ENCODE measurements at places on chromosomes 5 and 9.

DNA sequence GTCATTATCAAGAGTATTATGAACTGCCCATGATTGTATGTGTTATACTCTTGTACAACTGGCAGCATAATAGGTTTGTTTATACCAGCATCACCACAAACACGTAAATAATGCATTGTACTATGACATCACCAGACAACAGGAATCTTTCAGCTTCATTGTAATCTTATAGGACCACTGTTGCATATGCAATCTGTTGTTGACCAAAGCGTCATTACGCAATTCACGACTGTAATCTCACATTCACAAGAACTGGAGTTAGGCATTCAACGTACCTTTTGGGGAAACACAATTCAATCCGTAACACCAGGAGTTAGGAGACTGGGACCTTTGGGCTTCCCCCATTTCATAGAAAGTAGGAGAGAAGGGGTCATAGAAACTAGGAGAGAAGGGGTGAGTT lies 20.4 kb upstream of the ARSI start:
- no peak for DNase-seq

GRCh38 chr5:104299998-104300706 lies 737.6 kb upstream of the NUDT12 start:
- DNase-seq: no peak

DNA sequence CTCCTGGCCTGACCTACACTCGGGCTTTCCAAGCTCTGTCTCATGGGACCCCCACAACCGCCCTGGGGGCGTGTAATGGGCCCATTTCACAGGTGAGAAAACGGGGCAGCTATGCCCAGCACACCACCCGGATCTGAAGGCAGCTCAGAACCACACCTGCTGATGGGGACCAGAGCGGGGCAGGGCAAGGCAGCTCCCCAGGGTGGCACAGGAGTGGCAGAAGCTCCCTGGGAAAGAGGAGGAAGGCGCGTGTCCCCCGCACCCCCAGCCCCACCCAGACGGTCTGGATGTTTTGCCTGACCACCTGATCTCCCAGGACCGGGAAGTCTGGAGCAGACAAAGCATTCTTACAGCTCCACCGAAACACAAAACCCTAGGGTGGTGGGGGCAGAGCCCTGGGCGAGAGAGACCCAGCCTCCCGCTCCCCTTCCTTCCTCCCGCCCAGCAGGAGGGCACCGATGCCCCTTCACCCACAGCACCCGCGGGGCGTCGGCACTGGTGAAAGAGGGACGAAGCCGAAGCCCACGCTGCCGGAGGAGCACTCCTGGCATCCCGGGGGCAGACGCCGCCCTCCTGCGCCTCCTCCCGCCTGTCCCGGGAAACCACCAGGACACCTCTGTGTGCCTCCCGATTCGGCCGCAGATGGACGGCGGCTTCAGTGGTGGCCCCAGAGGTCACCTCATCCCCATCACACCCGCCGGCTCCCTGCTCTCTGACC lies 14.5 kb downstream of the NOTCH1 start:
- no peak for DNase-seq

GRCh38 chr5:140000332-140000731 lies 42.8 kb downstream of the NRG2 start:
- DNase-seq: no peak

DNA sequence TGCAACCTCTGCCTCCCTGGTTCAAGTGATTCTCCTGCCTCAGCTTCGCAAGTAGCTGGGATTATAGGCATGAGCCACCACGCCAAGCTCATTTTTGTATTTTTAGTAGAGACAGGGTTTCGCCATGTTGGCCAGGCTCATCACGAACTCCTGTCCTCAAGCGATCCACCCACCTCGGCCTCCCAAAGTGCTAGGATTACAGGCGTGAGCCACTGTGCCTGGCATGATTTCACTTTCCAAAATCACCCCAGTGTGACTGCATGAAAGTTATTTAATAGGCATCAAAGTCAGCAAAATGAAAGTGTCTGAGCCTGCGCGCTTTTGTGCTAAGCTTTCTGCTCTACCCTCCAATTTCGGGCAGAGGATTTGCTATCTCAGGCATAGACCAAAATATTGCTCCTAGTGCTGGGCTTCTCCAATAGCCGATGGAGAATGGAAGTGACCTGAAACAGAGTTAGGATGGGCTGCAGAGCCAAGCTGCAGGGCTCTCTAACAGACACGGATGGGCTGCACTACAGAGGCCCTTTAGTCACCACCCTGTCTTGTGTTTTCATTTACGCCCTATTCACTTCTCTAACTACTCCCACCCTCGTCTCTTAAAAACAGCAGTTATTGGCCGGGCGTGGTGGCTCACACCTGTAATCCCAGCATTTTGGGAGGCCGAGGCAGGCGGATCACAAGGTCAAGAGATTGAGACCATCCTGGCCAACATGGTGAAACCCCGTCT lies 44.3 kb downstream of the RETREG1 start:
- DNase-seq: no peak

DNA sequence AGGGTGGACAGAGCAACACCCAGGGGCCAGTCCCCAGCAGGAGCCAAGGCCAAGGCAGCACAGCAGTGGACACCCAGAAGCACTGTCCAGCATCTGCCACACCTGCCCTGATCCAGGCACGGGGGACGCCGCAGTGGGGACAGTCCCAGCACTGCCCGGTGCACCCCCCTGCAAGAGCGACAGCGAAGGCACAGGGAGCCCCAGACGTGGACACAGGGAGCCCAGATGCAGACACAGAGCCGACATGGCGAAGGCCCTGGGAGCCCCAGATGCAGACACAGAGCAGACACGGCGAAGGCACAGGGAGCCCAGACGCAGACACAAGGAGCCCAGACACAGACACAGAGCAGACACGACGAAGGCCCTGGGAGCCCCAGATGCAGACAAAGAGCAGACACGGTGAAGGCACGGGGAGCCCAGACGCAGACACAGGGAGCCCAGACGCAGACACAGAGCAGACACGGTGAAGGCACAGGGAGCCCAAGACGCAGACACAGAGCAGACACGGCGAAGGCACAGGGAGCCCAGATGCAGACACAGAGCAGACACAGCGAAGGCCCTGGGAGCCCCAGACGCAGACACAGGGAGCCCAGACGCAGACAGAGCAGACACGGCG lies 4.3 kb downstream of the ANAPC2 start:
- no peak for DNase-seq

DNA sequence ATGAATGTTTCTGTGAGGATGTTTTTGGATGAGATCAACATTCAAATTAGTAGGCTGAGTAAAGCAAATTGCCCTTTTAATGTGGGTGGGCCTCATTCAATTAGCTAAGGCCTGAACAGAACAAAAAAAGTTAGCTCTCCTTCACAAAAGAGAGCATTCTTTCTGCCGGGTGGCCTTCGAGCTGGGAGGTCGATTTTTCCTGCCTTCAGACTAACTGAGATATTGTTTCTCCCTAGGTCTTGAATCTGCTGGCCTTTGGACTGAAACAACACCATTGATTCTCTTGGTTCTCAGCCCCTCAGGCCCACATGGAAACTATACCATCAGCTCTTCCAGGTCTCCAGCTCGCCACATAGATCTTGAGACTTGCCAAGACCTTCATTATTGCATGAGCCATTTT lies 29.1 kb upstream of the FREM1 start:
- DNase-seq: no peak

DNA sequence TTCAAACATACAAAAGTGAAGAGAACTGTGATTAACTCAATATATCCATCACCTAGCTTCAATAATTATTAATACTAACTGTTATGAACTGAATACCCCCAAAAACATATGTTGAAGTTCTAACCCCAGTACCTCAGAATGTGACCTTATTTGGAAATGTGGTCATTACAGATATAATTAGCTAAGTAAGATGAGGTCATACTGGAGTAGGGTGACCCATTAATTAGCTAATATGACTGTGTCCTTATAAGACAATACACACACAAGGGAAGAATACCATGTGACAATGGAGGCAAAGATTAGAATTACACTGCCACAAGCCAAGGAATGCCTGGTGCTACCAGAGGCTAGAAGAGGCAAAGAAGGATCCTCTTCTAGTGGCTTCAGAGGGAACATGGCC lies 7.8 kb downstream of the RRAGA start:
- no peak for DNase-seq

DNA sequence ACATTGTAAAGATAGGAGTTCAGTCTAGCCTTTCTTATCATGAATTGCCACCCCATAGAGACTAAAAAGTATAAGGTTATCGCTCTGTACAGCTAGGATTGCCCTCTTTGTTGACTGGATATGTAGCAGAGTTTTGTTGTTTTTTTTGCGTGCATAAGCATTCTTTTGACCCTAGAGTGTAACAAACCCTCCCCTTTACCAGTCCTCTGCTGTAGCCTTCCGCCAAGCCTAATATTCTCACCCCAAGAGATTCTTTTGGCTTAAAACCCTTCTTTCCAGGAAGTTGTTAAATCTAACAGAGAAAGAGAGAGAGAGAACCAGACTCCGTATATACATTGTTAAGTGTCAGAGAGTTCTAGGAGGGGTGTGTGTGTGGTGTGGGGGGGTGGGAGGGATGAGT lies 113.9 kb downstream of the FGF1 start:
- no peak for DNase-seq

- no peak for DNase-seq
These were observed 12.7 kb upstream of the QSOX2 start for GRCh38 chr9:136258299-136258625.
